Bronchus fibroblast of lung (primary cell): ENCODE measurements at places on chromosomes 3 and 15. TPM values are rescaled to one million over a fixed set of nuclear protein-coding genes. Genes with fewer than 3 reads are reported as not detected.

GPR62 gene
- total RNA-seq = 0.15 and 0.34 TPM in 2 replicates

LYSMD2 gene
- 4.8 and 5.4 TPM in 2 replicates for total RNA-seq

RAB7A gene
- 47.6 and 64.1 TPM in 2 replicates for total RNA-seq

LSAMP gene
- 1.6 and 2.0 TPM in 2 replicates for total RNA-seq

TMCO5A gene
- total RNA-seq = not detected in 2 replicates

MYO9A gene
- 10.1 and 10.3 TPM in 2 replicates for total RNA-seq

TJP1 gene
- total RNA-seq = 58.0 and 64.7 TPM in 2 replicates

RCCD1 gene
- total RNA-seq = 25.2 and 29.6 TPM in 2 replicates

NLGN1 gene
- total RNA-seq = 0.50 and 0.74 TPM in 2 replicates

IQCF5 gene
- total RNA-seq = not detected in 2 replicates

PGBD4 gene
- total RNA-seq = 0.67 and 0.74 TPM in 2 replicates

ST8SIA2 gene
- 0.15 TPM in 1 of 2 replicates, not detected in the other for total RNA-seq

SNRPN gene
- 103 TPM in 2 replicates for total RNA-seq

MOBP gene
- not detected in 2 replicates for total RNA-seq

CHRNA7 gene
- total RNA-seq = not detected in 2 replicates

SLC12A1 gene
- total RNA-seq = not detected in 2 replicates

CHST13 gene
- total RNA-seq = not detected in 2 replicates

MRAS gene
- total RNA-seq = 15.0 and 15.6 TPM in 2 replicates

POLR2M gene
- 252 and 260 TPM in 2 replicates for total RNA-seq

WNT5A gene
- 31.4 and 33.5 TPM in 2 replicates for total RNA-seq

TAGLN3 gene
- 1.0 and 1.5 TPM in 2 replicates for total RNA-seq

CCK gene
- total RNA-seq = 2.7 and 2.9 TPM in 2 replicates

EPHB3 gene
- 0.89 and 1.3 TPM in 2 replicates for total RNA-seq

DMXL2 gene
- total RNA-seq = 8.2 and 9.8 TPM in 2 replicates

C3orf18 gene
- total RNA-seq = 7.7 and 9.8 TPM in 2 replicates

LRRIQ4 gene
- total RNA-seq = not detected in 2 replicates

KLHL24 gene
- 16.1 and 20.1 TPM in 2 replicates for total RNA-seq

SLC15A2 gene
- total RNA-seq = 0.15 and 0.17 TPM in 2 replicates

GRIP2 gene
- total RNA-seq = not detected in 2 replicates

GPR160 gene
- total RNA-seq = 0.15 and 0.17 TPM in 2 replicates

LRRN1 gene
- total RNA-seq = 0.17 and 0.30 TPM in 2 replicates

CTXN2 gene
- not detected in 2 replicates for total RNA-seq

STARD9 gene
- 2.2 and 2.7 TPM in 2 replicates for total RNA-seq

CHST2 gene
- 21.7 and 23.2 TPM in 2 replicates for total RNA-seq

ALG1L2 gene
- not detected in 2 replicates for total RNA-seq

TBC1D23 gene
- total RNA-seq = 34.8 and 46.6 TPM in 2 replicates

MKRN2OS gene
- total RNA-seq = not detected in 2 replicates
